ENCODE measurements at places on chromosomes 12 and 14.

GRCh38 chr14:64612971-64613666 lies 63.4 kb downstream of the PPP1R36 start:
- no peak for DNase-seq

GRCh38 chr12:53160673-53161072 lies 19.8 kb upstream of the ZNF740 start:
- no peak for DNase-seq

DNA sequence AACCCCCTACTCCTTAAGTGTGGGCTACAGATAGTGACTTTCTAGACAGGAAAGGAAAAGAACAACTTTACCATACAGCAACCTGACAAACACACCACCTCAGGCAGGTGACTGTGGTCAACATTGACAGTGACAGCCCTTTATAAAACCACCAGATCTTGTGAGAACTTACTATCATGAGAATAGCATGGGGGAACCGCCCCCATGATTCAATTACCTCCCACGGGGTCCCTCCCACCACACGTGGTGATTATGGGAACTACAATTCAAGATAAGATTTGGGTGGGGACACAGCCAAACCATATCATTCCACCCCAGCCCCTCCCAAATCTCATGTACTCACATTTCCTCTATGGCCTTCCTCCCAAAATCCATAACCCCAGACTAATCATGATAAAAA lies 16.3 kb downstream of the OR10P1 start:
- DNase-seq: no peak

DNA sequence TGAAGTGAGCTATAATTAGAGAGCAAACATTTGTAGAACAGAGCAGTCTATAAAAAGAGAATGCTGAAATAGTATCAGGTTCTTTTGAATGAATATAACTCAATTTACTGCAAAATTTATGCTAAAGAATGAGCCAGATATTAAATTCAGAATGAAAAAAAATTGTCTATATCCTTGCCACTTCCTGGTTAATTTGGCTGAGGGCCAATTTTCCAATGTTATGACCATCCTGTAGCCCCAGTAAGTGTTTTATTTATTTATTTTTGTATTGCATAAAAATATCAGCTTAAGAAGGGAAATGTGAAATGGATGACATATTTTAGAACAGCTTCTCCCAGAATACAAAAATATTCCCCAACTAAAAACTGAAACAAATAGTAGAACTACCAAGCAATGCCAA lies 263.4 kb downstream of the SOX5 start:
- DNase-seq: no peak

- no peak for DNase-seq
Observed at GRCh38 chr14:89794096-89794495, 160.4 kb downstream of the EFCAB11 start.

- DNase-seq: no peak
Observed at GRCh38 chr12:132560364-132560613, 50.1 kb downstream of the LRCOL1 start.

GRCh38 chr14:95078867-95079266 lies 78.5 kb downstream of the DICER1 start:
- no peak for DNase-seq
